ENCODE measurements at places on chromosomes 2 and 18.
A peak's percentile ranks its signal among the peaks of the same experiment; 100 is the strongest.

GRCh38 chr2:171578127-171578803 is 56.0 kb downstream of the CYBRD1 start:
- no peak for DNase-seq
- no peak overlapping the region for H3K4me3 ChIP-seq
- H3K27me3 ChIP-seq: no peaks in the 10 kb centered on the region
- H3K4me1 ChIP-seq: no peaks in the 10 kb centered on the region
- no peak overlapping the region for H3K27ac ChIP-seq

DNA sequence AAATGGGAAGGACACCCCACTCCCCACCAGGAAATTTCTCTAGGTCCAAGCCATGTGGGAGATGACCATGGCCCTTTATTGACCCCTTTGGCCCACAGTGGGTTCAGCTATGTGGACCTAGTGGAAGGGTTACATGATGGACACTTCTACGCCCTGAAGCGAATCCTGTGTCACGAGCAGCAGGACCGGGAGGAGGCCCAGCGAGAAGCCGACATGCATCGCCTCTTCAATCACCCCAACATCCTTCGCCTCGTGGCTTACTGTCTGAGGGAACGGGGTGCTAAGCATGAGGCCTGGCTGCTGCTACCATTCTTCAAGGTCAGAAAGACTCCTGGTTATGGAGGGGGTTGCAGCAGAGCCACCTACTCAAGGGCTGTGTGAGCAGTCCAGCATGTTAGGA is 1.3 kb downstream of the STK16 start:
- peaks cover 5% of the 10 kb centered on the region for H3K27me3 ChIP-seq
- H3K36me3 ChIP-seq: peaks cover 8% of the 10 kb centered on the region
- no peak overlapping the region for H3K4me3 ChIP-seq
- H3K27ac ChIP-seq: no peak overlapping the region
- no peak for DNase-seq

- H3K4me1 ChIP-seq: no peaks in the 10 kb centered on the region
- DNase-seq: no peak
- H3K36me3 ChIP-seq: no peaks in the 10 kb centered on the region
- H3K4me3 ChIP-seq: no peak overlapping the region
Measured at GRCh38 chr2:16745466-16745865, 79.8 kb upstream of the CYRIA start.

DNA sequence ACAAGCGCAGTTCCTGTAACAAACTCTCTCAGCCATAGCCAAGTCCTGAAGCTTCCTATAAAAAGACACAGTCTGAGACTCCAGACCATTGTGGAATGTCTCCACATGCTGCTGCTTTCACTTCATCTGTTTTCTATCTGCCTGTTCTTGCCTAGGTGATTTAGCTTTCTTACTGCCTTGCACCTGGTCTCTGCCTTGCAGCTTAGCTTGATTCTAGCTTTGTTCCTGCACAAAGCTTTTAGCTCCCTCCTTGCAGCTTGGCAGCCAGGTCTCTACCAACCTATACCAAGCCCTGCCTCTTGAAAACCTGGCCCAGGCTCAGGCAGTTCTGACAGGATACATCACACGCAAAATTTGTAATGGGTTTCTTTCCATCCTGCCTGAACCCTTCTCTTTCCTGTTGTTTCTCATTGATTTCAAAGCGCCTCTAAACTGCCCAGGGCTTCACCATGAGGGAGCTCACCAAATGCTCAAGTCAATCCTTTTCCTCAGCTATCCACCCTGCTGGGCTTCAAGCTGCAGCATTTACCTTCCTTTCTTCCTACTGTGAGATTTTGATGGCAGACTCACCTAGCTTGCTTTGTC is 941.3 kb upstream of the NXPH2 start:
- H3K36me3 ChIP-seq: no peaks in the 10 kb centered on the region
- no peaks in the 10 kb centered on the region for H3K27me3 ChIP-seq
- peak overlapping the region; percentile 16 for H3K27ac ChIP-seq

DNA sequence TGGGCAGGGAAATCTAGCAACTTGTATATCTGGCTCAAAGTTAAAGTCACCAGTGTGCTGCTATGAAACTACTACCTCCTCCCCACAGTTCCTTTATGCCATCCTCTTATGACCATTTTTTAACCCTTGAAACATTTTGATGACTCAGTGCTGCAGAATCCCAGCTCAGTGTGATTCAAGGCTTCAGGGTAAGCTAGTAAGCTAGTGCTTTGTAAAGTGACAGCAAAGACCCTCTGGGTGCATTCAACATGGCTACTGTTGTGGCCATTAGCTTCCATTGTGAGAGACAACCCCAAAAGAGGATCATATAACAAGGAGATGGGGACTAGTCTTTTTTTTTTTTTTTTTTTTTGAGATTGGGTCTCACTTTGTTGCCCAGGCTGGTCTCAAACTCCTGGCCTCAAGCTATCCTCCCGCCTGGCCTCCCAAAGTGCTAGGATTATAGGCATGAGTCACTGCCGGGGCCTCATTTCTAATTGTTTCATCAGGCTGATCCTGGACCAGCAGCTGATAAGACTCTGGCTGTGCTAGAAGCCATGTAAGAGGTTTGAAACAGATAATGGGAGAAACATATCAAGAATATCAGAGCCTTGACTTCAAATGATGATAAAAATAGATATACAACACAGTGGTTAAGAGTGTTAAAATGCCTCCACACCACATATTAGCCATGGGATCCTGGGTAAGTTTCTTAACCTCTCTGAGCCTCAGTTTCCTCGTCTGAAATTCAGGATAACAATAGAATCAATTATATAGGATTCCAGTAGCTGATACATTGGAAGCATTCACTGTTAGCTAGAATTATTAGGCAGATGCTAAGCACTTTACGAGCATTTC is 65.7 kb upstream of the RTN4 start:
- H3K27me3 ChIP-seq: no peaks in the 10 kb centered on the region
- no peaks in the 10 kb centered on the region for H3K36me3 ChIP-seq
- H3K27ac ChIP-seq: no peak overlapping the region
- H3K4me1 ChIP-seq: peaks cover 11% of the 10 kb centered on the region
- no peak overlapping the region for H3K4me3 ChIP-seq

DNA sequence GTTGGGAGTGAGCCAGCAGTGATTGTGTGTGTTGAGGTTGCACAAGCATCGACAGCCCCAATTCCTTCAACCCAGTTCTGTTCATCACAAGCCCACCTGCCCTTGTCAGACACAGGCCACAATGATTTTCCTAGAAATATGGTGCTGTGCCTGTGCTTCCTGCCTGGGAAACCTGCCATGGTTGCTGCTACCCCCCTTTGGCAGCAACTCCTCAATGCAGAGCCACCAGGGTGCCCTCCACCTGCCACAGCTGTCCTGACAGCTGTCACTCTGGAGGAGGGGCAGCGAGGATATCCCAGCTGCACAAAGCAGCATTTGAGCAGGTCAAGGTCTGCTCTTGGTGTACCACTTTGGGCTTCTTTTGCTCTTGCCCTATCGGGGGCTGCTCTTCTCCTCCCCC is 27.1 kb downstream of the SMIM21 start:
- no peak overlapping the region for H3K4me3 ChIP-seq
- H3K27me3 ChIP-seq: no peaks in the 10 kb centered on the region
- no peaks in the 10 kb centered on the region for H3K36me3 ChIP-seq
- H3K27ac ChIP-seq: no peak overlapping the region

GRCh38 chr2:227870710-227871374 is 589 bp upstream of the DAW1 start:
- H3K36me3 ChIP-seq: no peaks in the 10 kb centered on the region
- peak; percentile 91 for DNase-seq
- peak overlapping the region; percentile 83 for H3K27ac ChIP-seq
- peak overlapping the region; percentile 38 for H3K4me3 ChIP-seq
- H3K27me3 ChIP-seq: no peaks in the 10 kb centered on the region

DNA sequence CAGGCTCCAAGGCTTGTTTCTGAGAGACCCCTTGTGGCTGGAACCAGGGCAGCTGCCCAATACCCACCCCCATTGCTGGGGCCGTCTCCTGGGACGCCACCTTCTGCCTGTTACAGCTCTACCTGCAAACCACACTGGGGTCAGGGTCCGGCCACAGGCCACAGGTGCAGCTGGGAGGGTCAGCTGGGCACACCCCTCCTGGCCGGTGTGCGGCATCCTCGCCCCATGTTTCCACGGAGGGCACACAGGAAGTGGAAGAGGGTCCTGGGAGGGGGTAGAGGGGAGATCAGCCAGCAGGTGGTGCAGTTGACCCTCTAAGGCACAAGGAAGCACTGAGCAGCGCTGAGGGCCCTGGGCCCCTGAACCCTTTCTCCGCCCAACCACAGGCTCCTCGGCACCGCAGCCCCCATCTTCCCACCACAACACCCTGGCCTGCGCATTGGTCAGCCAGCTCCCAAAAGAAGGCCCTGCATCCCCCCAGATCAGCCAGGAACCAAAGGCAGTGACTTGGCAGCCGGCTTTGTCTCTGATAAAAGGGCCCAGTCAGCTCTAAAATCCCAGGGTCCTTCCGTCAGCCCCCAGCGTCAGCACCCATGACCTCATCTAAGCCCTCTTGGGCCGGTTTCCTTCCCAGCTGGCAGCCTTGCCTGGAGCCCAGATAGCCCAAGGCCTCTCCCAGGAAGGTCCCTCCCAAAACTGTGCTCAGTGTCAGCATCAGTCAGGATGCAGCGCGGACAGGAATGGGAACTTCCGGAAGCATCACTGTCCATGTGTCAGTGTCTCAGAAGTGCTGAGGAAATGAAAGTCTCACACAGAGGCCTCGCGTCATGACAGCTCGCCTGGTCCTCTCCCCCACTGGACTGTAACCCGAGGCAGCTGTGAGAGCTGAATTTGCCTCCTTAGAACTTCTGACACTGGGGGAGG is 1.7 kb downstream of the ERFE start:
- no peak overlapping the region for H3K4me3 ChIP-seq
- peaks cover 1% of the 10 kb centered on the region for H3K4me1 ChIP-seq
- no peak overlapping the region for H3K27ac ChIP-seq
- H3K36me3 ChIP-seq: no peaks in the 10 kb centered on the region
- no peak for DNase-seq

- no peaks in the 10 kb centered on the region for H3K4me1 ChIP-seq
- no peak overlapping the region for H3K4me3 ChIP-seq
- H3K27me3 ChIP-seq: no peaks in the 10 kb centered on the region
- DNase-seq: no peak
- no peak overlapping the region for H3K27ac ChIP-seq
Measured at GRCh38 chr2:56348392-56349210, 164.8 kb downstream of the CCDC85A start.

- H3K27ac ChIP-seq: no peak overlapping the region
- H3K4me1 ChIP-seq: no peaks in the 10 kb centered on the region
- H3K27me3 ChIP-seq: no peaks in the 10 kb centered on the region
- DNase-seq: no peak
- no peak overlapping the region for H3K4me3 ChIP-seq
Measured at GRCh38 chr2:68189991-68190784, 32.5 kb downstream of the PNO1 start.

Measured in trophoblast cell (in vitro differentiated cells and primary cell).